ENCODE measurements at places on chromosomes 11 and 22. TPM values are rescaled to one million over a fixed set of nuclear protein-coding genes. Genes with fewer than 3 reads are reported as not detected.

The FAM227A gene
- 1.2 TPM for total RNA-seq

The NAALADL1 gene
- total RNA-seq: 0.47 TPM

DNA sequence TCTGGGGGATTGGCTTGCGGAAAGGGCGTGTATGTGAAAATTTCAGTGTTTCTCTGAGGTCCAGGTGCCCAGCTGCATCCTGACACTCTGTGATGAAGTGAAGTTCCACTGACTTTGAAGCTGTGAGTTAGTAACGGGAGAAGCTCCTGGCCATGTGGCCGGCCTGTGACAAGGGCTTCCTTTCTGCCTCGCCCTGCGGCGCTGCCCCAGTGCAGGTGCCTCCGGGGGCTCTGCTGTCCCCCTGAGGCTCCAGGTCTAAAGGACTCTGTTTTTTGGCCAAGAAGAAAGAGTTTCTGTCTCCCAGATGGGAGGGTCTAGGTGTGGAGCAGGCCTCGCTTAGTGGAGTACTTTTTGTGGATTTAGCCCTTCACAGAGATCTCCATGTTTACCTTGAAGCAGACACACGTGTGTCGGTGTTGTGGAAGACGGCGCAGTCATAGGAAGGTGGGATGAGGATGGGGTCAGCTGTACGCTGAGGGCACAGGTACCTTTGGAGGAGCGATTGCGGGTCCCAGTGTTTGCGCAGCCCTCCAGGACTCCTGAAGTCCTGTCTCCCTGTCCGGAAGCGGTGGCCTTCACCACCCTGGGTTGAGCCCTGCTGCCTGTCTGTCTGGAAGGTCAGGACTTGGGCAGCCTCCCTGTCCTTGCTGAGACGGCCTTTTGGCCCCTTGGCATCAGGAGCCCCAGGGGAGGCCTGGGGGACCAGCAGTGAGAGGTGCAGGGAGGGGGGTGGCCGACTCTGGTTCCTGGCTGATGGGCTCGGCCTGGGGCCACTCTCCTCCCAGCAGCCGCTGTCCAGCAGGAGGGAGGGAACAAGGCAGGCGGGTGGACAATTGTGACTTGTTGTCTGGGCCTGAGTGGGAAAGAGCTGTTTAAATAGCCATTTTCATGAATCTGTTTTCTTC lies 1249.3 kb downstream of the BRD1 start:
- no peak for DNase-seq
- no peaks in the 10 kb centered on the region for H3K36me3 ChIP-seq
- no peaks in the 10 kb centered on the region for H3K27me3 ChIP-seq
- no peaks in the 10 kb centered on the region for H3K4me1 ChIP-seq
- no peak overlapping the region for H3K27ac ChIP-seq
- no peak overlapping the region for H3K4me3 ChIP-seq

The SLC22A25 gene
- not detected for total RNA-seq

GRCh38 chr11:61035526-61035835 lies 64.0 kb downstream of the CD6 start:
- H3K4me1 ChIP-seq: peaks cover 8% of the 10 kb centered on the region
- H3K27me3 ChIP-seq: no peaks in the 10 kb centered on the region
- DNase-seq: no peak
- H3K4me3 ChIP-seq: no peak overlapping the region

- H3K4me1 ChIP-seq: no peaks in the 10 kb centered on the region
- no peak overlapping the region for H3K27ac ChIP-seq
- no peak overlapping the region for H3K4me3 ChIP-seq
- H3K36me3 ChIP-seq: no peaks in the 10 kb centered on the region
- DNase-seq: peak; percentile 19
These were observed 67.3 kb upstream of the CREB3L1 start for GRCh38 chr11:46210133-46210636.

DNA sequence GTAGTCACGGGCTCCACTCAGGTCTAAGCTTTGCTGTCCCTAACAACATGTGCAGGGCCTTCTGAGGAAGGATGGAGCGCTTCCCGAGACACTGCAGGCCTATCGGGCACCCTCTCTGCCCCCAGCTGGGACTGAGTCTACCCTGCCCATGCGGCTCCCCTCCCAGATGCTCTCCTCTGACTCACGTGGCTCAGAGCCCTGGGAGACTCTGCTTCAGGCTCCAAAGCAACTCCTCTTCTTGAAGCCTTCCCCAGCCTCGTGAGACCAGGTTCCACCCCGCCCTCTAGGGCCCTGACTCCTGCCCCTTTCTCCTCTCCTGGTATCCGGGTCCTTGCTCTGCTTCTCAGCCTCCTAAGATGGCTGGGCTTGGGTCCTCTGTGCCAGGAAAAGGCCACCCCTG lies 28.4 kb upstream of the ARFGAP3 start:
- no peak overlapping the region for H3K27ac ChIP-seq
- no peak for DNase-seq
- H3K27me3 ChIP-seq: no peaks in the 10 kb centered on the region
- no peaks in the 10 kb centered on the region for H3K36me3 ChIP-seq

The CFAP300 gene
- total RNA-seq: 3.9 TPM

DNA sequence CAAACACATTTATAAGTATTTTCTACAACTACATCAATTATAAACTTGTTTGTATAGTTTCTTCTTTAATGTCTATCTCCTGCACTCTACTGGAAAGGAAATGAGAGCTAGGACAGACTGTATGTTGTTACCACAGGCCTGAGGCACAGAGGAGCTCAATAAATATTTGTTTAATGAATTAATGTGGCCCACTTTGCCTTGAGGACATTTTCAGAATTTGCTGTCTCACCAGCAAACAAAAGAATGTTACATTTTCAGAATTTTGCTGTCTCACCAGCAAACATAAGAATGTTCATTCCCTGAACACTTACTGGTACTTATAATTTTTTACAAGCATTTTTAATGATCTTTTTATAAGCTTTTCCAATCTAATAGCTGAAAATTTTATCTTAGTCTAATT lies 41.9 kb upstream of the WNT7B start:
- H3K4me3 ChIP-seq: no peak overlapping the region
- no peaks in the 10 kb centered on the region for H3K27me3 ChIP-seq
- no peaks in the 10 kb centered on the region for H3K36me3 ChIP-seq
- H3K27ac ChIP-seq: peak overlapping the region; percentile 72
- peak; percentile 72 for DNase-seq

- H3K4me3 ChIP-seq: peak overlapping the region; percentile 82
- no peaks in the 10 kb centered on the region for H3K27me3 ChIP-seq
- H3K4me1 ChIP-seq: peaks cover 6% of the 10 kb centered on the region
- H3K27ac ChIP-seq: no peak overlapping the region
- H3K36me3 ChIP-seq: no peaks in the 10 kb centered on the region
These were observed 428 bp downstream of the CDKN1C start for GRCh38 chr11:2885017-2885677.

The RAC2 gene
- 50.5 TPM for total RNA-seq

GRCh38 chr11:79393362-79394043 lies 47.3 kb downstream of the TENM4 start:
- DNase-seq: peak; percentile 3
- no peaks in the 10 kb centered on the region for H3K36me3 ChIP-seq
- H3K4me3 ChIP-seq: no peak overlapping the region

The ANKK1 gene
- not detected for total RNA-seq
